Activated T-cell treated with anti-CD3 and anti-CD28 coated beads, Interleukin-2, amount 50 U/mL, for 1 hour (primary cell): ENCODE measurements at places on chromosomes 7 and 10.

DNA sequence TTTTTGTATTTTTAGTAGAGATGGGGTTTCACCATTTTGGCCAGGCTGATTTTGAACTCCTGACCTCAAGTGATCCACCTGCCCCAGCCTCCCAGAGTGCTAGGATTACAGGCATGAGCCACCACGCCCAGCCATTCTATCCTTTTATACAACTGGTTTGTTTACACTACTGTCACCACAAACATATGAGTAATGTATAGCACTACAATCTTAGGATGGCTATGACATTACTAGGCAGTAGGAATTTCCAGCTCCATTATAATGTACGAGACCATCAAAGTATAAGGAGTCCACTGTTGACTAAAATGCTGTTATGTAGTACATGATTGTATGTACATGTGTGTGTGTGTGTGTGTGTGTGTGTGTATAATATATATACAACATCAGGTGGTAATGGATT lies 1126.1 kb upstream of the LRRN3 start:
- no peak for DNase-seq

- DNase-seq = no peak
Observed at GRCh38 chr7:42453931-42454361, 216.9 kb upstream of the GLI3 start.

GRCh38 chr7:78395298-78396036 lies 596.9 kb downstream of the PHTF2 start:
- DNase-seq = no peak

GRCh38 chr10:22599048-22599561 lies 115.3 kb downstream of the PIP4K2A start:
- no peak for DNase-seq

DNA sequence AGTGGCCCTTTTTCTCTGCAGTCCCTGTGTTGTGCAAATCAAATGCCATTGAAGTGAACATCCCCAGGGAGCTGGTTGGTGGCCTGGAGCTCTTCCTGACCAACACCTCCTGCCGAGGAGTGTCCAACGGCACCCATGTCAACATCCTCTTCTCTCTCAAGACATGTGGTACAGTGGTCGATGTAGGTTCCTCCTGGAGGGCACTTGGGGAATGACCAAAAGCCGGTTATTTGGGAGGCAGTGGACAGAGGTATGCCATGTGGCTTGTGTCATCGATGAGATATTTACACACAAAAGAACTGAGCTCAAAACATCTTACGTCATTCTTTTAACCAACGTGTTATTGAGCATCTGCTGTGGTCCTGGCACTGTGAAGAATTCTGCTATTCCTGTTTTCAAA lies 19.7 kb downstream of the OIT3 start:
- no peak for DNase-seq

- DNase-seq = no peak
Observed at GRCh38 chr10:35268791-35269257, 67.5 kb upstream of the CCNY start.

GRCh38 chr10:49225218-49225876 lies 37.2 kb upstream of the TMEM273 start:
- DNase-seq = no peak

DNA sequence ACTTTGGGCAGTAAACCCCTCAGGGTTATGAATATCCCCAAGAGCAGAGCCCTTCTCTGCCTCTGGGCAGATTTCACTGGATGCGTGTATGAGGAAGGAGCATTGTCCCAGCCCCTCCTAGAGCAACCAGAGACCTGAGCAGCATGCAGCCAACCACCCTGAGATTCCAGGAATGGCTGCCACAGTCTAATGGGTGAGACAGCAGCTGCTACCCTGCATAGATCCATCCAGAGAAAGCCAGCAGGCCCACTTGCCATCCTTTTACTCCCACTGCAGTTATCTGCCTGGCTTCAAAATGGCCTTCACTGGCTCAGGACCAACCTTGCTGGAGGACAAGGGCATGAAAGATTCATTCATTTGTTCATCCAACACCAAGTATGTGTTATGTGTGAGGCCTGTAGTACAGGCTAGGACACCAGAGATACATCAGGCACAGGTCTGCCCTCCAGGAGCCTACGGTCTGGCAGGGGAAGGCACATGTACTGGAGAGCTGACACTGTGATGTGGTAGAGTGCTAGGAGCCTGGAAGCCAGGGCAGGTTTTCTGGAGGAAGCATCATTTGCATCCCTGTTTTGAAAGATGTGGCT lies 26.2 kb upstream of the C10orf105 start:
- DNase-seq = no peak

DNA sequence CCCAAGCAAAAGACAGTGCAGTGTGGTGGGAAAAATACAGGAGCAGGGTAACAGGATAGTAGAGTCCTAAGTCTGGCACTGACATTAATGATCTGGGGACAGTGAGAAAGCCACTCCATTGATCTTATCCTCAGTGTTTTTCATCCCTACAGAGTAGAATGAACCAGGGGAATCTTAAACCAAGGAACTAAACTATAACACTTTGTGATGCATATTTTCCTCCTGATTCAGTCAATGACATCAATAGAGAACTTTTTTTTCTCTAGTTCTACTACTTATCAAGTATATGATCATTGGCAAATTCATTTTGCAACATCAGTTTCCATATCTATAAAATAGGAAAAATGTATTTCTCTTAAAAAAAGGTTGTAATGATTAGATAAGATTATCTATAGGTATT lies 151.1 kb downstream of the TMEM26 start:
- DNase-seq = no peak
